ENCODE measurements at places on chromosomes 12 and 14.

GRCh38 chr14:104075530-104076151 lies 9.9 kb upstream of the ASPG start:
- no peak for DNase-seq

DNA sequence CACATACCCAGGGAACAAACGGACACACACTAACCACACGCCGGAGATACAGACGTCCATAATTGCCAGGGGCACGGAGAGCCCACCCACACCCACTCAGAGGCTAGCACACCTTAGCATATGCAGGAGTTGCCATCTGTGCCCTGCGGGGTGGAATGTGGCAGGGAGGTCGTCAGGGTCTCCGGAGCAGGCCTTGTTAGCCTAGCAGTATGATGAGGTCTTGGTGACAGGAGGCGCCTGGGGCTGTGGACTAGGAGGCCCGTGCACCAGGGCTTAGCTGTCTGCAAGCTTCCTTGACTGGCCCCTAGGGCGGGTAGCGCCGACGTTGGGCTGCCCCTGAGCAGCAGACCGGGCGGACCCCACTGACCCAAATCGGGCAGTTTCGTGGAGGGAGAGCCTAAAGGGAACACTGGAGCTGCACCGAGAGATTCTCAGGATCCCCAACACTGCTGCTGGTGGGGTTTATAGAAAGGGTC lies 10.0 kb downstream of the STAC3 start:
- DNase-seq, result peak; percentile 83

GRCh38 chr14:97891515-97891914 lies 1094.3 kb downstream of the VRK1 start:
- no peak for DNase-seq

DNA sequence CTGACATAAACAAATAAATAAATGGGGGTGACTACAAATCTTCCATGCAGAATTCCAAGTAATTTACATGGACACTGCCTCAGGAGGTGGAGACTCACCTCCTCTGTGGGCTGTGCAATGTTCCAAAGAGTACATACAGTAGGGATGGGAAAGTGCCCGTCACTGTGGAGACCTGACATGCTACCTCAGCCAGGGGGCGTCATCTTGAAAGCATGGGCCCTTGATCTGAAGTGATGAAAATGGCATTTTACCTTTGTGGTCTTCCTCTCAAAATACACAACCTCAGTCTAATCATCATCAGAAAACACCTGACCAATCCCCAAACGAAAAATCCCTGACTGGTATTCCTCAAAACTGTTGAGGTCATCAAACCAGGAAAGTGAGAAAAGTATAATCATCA lies 48.4 kb downstream of the ANAPC7 start:
- no peak for DNase-seq

DNA sequence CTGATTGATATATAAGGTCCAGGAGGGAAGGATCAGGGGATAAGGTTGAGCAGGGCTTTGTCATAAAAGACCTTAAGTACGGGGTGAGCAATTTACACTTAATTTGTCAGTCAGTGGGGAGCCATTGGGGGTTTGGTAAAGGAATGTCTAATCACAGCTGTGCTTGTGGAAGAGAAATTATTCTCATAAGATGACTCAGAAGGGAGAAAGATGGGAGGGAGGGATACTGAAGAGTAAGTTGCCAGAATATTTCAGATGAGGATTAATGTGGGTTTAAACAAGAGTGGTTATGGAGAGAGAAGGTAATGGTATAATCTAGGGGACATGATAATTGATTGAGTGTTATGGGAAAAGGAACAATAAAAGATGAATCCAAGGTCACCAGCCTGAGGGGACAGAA lies 500.1 kb upstream of the CCDC196 start:
- no peak for DNase-seq

DNA sequence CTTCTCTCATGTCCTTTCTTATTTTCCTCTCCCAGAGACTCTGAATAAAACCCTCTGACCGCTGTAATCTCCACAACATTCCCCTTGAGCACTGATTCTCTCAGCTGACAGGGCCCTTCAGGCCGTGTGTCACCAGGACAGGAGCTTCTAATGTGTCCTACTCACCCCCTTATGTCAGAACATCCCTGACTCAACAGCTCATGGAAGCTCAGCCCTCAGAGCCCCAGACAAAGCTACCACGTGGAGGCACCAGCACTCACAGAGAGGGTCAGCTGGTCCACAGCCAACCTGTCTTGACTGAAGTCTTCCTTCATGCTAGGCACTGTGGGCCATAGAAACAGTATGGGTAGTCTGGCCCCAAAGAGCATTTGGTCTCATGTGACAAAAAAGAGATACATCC lies 49.8 kb downstream of the SMUG1 start:
- DNase-seq, result no peak

- no peak for DNase-seq
These were observed 411.0 kb upstream of the OR4E1 start for GRCh38 chr14:22084393-22085281.

DNA sequence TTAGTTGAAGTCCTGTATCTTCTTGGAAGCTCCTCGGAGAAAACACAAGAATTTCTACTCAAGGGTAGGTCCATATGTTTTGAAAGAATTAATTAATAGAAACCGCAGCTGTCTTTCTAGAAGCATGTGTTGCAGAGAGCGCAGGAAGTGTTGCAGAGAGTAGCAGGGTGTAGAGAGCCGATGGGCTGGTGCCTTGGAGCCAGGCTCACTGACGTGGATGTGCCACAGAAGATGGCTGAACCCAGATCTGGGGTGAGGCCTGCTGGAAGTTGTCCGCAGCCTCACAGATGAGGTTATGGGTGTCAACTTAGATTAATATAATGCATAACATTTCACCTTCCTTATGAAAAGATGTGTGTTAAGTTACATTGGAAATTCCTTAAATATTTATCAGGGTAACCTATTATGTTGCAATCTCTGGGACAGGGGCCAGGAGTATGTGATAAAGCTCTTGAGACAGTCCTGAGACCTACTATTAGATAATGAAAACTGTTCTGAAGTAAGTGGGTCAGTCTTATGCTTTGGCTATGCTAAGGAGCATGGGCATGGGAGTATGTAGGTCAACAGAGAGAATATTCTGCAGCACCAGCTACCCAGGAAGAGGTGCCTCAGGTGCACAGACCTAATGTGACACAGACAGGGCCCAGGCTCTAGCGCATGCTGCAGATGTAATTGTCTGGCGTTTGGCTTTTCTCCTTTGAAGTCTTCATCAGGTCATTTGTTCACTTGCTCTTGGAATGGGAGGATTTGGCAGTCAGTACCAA lies 973.3 kb downstream of the BCL11B start:
- no peak for DNase-seq

DNA sequence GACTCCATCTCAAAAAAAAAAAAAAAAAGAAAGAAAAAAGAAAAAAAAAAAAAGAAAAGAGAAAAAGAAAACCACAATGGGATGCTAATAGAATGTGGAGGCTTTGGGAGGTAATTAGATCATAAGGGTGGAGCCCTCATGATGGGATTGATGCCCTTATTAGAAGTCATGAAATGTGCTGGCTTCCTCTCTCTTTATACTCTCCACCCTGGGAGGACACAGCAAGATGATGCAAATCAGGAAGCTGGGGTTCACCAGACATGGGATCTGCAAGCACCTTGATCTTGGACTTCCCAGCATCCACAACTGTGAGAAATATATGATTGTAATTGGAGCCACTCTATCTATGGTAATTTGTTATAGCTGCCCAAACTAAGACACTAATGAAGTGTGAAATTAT lies 13.4 kb upstream of the DRAM1 start:
- DNase-seq, result no peak

GRCh38 chr14:86574778-86575129 lies 1044.8 kb downstream of the FLRT2 start:
- DNase-seq, result no peak

DNA sequence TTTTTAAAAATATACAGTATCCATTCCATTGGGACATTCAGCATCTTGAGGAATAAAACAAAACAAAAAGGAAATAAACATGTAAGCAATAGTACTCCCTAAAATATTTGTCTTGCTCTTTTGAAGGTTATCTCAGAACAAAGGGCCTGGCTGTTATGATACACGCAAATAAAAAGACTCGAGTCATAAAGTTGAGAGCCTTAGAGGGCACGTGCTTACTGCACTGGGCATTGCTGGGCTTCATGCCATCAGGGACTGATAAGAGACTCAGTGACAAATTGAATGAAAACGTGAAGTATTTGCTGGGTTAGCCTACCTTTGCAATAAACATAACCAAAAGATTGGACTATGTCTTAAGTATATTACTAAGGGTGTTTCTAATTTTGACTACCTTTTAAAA lies 118.9 kb downstream of the SLC35F4 start:
- DNase-seq, result no peak

GRCh38 chr12:95073698-95074520 lies 491 bp upstream of the NR2C1 start:
- DNase-seq, result no peak

- DNase-seq, result peak; percentile 55
These were observed 147.4 kb upstream of the EGLN3 start for GRCh38 chr14:34098045-34098984.

GRCh38 chr12:107624493-107624892 lies 61.1 kb upstream of the PWP1 start:
- no peak for DNase-seq

DNA sequence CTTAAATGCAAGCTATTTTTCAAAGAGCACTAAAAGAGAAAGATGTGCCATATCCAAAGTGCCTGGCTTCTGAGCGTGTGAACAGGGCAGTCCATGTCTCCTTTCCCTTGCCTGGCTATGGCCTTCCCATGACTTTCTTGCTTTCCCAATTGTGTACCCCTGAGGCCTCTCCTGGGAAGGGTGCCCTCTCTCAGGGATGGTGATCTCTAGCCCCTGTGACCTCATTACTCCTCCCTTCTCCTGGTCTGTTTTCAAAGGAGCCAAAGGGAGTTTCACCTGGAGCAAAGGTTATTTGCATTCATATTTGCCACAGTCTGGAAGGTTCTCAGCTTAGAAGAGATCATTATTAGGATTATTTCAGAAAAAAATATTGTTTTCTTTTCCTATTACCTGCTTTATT lies 429.4 kb upstream of the TMTC1 start:
- no peak for DNase-seq
